D341Med (cell line): ENCODE measurements at places on chromosomes 4 and X.
A peak's percentile ranks its signal among the peaks of the same experiment; 100 is the strongest.

DNA sequence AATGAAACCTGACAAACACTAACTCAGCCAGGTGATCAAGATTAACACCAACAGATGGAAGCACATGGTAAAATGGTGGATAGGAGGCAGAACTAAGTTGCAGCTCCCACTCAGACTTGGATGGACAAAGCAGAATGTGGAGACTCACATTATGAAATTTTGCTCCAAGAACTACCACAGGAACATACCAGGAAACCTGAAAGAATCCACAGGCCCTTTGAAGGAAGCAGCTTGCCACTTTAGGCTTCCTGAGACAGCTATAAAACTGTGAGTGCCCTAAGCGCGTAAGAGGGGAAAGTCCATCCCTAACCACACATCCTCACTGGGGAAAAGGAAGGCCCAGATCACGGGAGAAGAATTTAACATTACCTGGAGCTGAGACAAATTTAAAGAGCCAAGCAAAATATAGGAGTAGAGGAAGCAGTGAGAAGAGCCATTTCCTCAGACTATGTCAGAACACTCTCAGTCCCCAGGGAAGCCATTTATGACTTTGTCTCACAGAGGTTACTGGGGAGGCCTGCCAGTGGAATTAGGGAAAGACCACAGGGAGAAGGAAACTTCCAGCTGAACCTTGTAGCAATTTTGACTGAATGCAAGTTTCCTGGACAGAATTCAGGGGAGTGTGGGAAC lies 224.5 kb downstream of the TEX13C start:
- DNase-seq = no peak

DNA sequence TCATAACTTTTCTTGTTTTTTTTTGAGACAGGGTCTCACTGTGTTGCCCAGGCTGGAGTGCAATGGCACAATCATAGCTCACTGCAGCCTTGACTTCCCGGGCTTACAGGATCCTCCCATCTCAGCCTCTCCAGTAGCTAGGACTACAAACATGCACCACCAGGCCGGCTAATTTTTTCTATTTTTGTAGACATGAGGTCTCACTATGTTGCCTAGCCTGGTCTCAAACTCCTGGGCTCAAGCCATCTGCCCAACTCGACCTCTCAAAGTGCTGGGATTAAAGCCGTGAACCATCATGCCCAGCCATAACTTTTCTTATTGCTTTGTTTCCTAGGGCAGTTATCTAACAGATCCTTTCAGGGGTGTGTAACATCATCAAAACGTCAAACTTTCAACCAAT lies 11.8 kb downstream of the SEC24D start:
- DNase-seq = no peak

- no peak for DNase-seq
Measured at GRCh38 chrX:20481632-20482031, 214.9 kb upstream of the RPS6KA3 start.

DNA sequence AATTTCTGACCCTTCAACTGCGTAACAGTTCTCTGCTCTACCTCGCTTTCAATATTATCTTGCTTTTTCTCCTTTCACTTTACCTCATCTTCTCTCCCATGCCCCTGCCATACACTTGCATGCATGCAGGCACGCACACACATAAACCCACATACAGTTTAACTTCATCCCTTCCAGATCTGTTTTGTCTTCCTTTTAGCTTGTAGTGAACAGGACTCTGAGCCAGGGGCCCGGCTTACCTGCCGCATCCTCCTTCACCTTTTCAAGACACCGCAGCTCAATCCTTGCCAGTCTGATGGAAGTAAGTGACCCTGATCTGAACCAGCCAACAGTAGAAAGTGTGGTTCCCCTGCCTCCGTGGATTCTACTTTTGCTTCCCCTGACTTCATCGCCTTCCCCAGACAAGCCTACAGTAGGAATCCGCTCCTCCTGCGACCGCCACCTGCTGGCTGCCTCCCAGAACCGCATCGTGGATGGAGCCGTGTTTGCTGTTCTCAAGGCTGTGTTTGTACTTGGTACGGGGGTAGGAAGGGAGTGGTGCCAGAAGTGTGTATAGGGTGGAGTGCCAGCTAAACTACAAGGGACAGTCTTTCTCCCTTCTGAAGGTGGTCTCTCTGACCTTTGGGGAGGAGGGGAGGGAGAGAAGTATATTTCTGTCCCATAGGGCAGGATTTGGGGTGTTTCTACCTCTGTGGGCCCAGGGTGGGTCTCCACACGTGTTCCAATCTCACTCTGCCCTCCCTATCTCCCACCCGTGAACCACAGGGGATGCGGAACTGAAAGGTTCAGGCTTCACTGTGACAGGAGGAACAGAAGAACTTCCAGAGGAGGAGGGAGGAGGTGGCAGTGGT lies 10.7 kb downstream of the MED12 start:
- DNase-seq = peak; percentile 71

DNA sequence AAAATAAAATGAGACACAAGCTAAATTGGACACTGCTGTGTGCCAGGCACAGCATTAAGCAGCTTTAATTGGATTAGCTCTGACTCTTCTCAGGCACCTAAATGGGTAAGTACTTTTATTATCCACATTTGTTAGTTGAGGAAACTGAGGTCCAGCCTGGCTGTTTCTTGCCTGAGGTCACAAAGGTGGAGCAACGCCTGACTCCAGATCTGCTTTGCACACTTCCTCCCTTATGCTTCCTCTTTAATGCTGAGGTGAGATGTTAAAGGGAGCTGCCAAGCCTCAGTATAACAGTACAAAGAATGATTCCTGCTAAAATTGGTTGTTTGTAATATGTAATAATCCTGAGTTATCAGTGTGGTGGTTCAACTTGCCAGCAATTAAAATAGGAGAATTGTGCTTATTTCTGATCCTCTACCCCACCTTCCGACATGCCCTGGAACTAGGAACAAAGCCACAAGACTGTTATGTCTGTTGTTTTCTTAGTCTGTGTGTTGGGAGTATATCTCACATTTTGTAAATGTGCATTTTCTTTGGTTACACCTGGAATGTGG lies 74.4 kb downstream of the AFF1 start:
- DNase-seq = peak; percentile 40

GRCh38 chr4:80431203-80431965 lies 95.9 kb downstream of the CFAP299 start:
- no peak for DNase-seq

DNA sequence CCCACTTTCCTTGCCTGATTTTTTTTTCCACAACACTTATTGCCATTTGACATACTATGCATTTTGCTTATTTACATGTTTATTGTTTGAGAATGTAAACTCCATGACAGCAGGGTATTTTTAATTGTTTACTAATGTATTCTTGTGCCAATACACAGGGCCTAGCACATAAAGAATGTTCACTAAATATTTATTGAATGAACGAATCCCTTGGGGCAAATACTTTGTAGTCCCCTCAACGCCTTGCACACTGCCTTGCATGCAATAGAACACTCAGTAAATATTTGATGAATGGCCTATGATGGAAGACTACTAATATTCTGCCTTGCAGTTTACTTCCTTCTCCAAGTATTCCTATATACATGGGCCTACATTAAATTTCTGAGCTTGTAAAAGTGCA lies 1.4 kb upstream of the PRPS1 start:
- DNase-seq = no peak

GRCh38 chrX:30920271-30920670 lies 31.2 kb upstream of the TAB3 start:
- no peak for DNase-seq

GRCh38 chr4:76012388-76012801 lies 5.1 kb upstream of the CXCL9 start:
- no peak for DNase-seq

DNA sequence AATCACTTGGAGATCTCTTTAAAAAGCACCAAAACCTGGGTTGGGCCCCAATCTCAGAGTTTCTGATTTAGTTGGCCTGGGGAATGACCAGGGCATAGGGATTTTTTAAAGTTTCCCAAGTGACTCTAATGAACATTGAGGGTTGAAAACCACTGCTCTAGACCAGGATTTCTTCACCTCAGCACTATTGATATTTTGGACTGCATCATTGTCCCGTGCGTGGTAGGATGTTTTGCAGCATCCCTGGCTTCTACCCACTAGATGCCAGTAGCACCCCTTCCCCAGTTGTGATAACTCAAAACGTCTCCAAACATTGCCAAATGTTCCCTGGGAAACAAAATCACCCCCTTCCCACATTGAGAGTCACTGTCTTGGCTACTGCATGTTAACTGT lies 61.8 kb downstream of the ATXN3L start:
- DNase-seq = no peak

DNA sequence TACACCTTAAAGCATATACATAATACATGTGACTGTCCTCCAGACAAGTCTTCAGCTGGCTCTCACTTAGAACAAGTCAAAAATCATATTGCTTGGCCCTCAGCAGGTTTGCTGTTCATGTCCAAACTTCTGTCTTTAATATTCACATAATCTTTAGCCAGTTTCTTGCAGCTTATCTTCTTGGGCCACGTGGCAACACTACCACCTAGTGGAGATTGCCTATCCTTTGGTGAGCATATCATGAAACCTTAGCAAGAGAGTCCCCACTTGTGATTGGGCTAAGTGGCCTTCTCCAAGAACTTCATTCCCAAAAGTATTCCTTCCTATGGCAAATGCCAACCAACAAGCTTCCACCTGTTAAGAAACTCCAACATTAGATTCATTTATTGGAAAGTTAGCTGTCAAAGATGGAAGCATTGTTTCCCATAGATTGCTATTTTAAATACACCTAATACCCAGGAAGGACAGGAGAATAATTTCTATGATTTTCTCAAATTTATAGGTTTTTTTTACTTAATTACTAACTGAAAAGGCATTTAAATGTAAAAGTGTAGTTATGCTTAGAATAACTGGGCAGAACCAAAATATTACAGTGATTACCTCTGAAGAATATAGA lies 231.9 kb upstream of the INTU start:
- peak; percentile 59 for DNase-seq

- DNase-seq = no peak
Measured at GRCh38 chrX:9662148-9662547, 103.5 kb downstream of the GPR143 start.

DNA sequence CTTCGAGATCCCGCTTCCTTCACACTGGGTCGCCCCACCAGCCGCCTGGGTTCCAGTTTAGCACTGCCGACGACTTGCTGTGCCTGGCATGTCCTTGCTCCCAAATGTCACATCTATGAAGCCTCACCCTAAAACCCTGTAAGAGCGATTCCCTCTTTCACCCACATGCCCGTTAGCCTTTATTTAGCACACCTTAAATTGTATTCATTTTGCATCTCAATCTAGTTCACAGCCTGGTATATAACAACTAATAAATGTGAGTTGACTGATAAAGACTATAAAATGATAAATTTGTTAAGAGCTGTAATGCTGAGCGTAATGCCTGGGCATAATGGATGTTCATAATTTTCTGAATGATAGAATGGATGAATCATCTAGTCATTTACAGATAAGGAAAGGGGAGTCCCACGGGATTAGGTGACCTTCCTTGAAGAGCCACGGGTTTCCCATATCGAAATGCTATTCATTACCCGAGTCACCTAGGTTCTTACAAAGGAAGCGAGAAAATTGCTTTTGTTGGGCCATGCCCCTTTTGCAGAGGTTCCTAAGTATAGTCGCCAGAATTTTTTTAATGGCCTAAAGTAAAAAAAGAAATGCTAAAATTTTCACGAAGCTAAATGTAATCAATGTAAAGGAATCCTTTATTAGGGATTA lies 1.1 kb upstream of the AP1S2 start:
- no peak for DNase-seq

DNA sequence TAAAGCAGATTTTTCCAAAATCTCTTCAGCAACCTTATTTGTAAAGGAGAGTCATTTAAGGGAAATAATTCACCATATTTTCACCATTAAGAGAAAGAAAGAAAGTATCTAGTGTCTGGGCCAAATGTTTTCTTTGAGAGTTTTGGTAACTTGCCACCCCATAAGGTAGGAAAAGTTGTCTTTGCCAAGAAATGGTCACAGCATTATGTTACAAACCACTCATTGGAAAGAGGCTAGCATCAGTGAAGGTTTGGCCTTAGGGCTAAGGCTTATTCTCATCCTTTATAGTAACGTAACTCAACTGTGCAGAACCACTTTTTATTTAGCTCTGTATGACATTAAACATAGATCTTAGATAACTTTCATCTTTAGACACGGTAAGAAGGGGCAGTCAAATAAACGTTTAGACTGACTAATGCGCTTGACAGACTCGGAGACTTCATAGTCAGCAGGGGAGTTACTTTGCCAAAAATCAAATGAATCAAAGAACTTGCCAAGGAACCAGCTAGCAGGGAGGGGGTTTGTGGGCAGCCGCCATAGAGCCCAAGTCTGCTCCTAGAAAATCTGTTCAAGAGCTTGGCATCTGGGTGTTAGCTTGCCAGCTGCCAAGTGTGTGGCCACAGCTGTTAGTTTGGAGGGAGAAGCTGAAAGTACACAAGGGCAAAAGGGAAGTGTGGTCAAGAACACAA lies 182.8 kb upstream of the GRID2 start:
- no peak for DNase-seq

DNA sequence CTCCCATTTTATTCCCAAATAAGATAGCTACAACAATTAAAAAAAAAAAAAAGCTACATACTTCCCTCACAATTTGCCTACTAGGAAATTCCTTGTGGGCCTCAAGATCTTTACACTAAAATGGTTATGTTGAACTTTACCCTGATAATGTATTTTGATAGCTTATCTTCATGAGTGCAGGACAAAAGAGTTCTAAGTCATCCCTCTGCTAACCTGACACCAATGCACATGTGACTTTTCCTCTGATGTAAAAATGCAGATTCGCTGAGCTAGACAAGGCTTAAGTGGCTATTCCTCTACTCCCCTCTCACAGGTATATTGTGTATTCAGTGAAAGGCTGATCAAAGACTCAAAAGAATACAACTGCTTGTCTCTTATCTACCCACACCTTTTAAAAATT lies 22.5 kb downstream of the ELF2 start:
- no peak for DNase-seq

DNA sequence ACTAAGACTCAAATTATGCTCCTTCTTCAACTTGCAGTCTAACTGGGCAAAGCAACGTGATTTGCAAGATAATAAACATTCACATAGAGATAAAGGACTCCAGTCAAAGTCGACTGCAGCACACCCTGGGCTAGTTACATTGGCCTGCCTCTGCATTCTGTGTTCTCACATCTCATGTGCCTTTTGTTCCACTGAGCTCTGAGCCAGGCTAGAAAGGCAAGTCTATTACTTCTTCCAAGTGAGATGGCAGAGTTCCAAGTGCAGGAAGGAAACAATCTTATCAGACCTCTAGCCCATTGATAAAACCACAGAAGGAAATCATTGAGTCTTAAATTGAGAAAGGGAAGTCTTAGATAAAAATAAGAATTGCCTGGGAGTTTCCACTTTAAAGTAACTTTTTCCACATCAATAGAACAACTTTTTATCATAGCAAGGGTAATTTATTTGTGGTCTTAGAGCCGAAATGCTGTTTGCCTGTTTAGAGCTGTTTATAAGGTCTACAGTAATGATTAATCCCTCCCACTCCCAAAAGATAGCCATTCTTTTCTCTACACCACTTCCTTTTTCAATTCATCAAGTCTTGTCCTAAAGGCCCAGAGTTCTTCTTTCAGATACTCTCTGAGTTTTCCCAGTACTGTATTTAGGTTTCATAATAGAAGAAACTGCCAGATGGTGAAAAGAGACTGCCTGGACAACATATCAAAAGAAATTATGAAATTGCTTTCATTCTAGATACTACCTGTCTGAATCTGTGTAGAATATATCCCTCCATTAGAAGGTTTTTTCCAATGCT lies 200.2 kb downstream of the GUCY2F start:
- no peak for DNase-seq

- no peak for DNase-seq
Measured at GRCh38 chrX:46595084-46595483, 21.5 kb downstream of the CHST7 start.

GRCh38 chr4:124097447-124097846 lies 615.1 kb downstream of the ANKRD50 start:
- no peak for DNase-seq
